ENCODE measurements at places on chromosomes 1 and 21.

GRCh38 chr1:155241069-155241679, 14.1 kb downstream of the ENTREP3 start:
- peak; percentile 70 for DNase-seq

GRCh38 chr1:43653893-43654292, 3.9 kb downstream of the KDM4A start:
- DNase-seq, result no peak

DNA sequence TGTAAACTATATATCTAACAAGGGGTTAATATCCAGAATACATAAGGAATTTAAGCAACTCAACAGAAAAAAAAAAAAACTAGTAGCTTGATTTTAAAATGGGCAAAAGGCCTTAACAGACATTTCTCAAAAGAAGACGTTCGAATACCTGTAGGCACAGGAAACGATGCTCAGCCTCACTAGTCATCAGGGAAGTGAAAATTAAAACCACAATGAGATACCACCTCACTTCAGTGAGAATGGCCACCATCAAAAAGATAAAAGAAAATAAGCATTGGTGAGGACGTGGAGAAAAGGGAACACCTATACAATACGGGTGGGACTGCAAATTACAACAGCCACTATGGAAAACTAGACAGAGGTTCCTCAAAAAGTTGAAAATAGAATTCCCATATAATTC, 37.3 kb downstream of the NPHP4 start:
- DNase-seq, result no peak

GRCh38 chr21:36419996-36420395, 34.8 kb downstream of the CHAF1B start:
- no peak for DNase-seq

DNA sequence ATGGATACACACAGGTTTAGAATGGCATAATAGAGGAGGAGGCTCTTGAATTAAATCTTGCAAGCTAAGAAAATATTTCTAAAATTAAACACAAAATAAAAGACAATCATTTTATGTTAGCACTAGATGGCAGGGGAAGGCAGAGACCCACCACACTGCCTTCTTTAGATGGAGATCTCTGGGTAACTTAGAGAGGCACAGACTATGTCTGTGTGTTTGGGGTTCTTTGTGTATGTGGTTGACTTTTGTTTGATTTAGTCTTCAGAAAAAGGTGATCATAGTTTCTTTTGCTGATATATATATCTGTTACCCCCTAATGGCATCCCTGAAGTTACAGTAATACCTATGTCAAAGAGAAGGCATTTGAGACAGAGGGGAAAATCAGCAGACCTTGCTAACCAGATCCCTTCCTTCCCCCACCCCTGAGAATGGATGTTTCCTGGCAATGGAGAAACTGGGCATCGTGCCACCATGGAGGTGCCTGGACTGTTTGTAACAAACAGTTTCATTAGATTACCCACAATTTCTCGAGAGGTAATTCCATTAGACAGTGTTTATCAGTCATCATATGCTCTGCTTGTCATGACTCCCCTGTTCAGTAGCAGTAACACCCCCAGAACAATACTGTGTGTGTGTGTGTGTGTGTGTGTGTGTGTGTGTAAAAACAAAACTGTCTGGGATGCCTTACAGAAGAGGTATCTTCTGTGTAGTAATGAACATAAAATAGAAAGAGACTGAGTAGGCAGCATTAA, 228.3 kb upstream of the DEPDC1 start:
- DNase-seq, result no peak

Measured in effector memory CD8-positive, alpha-beta T cell (primary cell).